ENCODE measurements at places on chromosomes 1 and 21.

GRCh38 chr1:237884237-237884636 lies 6.5 kb downstream of the ZP4 start:
- no peak for DNase-seq

GRCh38 chr21:45539796-45540600 lies 2.2 kb downstream of the SLC19A1 start:
- DNase-seq = no peak

DNA sequence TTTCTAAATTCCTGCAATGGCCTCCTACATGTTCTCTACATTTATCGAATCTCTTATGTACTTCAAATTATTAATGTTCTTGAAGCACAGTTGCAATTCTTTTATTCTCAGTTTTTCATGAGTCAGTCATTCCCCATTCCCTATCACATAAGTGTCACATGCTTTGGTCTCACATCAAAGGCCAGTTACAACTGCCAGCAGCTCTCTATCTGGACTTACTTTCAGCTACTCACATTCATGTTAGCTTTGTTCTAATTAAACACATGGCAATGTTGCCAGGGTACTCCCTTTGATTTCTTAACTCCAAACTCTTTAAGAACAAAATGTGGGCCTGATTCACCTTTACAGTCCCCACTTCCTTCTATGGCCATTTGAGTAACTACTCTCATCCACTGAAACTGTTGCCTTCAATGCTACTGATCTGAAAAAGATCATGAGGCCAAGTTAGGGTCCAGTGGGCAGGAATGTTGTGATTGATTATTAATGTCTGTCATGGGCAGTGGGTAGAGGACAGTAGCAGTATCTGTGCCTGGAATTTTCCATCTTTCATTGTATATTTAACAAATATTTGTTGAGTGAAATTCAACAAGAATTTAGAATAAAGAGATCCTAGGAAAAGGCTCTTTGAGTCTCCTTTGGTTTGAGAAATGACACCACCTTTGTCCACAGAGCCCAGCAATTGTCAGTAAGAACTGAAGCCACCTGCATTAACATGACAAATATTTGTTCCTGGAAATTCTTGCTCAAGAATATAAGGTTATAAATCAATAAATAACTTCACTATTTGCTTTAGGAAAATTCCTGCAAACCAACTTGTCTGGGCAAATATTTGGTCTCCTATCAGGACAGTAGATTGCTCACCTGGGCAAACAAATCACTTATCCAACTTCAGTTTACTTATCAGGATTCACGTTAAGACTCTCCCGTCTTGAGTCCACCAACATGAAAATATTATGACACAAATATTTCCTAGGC lies 153.6 kb upstream of the SAMSN1 start:
- no peak for DNase-seq

- DNase-seq = no peak
Observed at GRCh38 chr1:186806477-186806876, 22.3 kb upstream of the PLA2G4A start.

Measured in NCI-H524 (cell line).